ENCODE measurements at places on chromosomes 5 and 9.

DNA sequence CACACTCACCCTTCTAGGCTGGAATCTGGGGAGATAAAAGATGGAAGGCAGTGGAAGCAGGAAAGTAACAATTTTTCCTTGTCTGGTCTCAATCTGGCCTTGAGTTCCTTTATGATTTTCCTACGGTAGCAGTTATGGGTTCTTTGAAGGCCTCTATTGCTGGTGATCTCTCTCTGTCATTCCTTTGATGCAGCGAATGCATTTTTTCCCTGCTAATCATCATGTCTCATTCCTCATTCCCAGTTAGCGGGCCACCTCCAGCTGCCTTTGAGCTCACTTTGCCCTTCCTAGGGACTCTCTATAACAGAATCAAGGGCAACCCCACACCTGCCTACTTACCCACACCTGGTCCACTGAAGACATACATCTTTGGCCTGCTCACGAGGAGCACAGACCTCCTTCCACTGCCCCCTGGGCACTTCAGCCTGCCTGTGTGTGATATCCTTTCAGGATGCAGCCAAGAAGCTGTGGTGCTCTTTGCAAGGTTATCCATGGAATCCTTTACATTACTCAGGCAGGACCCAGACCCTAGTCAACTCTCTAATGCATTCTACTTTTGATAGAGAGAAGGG lies 191.7 kb downstream of the DRD1 start:
- DNase-seq = no peak

- no peak for DNase-seq
Measured at GRCh38 chr9:81069923-81070322, 619.4 kb downstream of the TLE1 start.

DNA sequence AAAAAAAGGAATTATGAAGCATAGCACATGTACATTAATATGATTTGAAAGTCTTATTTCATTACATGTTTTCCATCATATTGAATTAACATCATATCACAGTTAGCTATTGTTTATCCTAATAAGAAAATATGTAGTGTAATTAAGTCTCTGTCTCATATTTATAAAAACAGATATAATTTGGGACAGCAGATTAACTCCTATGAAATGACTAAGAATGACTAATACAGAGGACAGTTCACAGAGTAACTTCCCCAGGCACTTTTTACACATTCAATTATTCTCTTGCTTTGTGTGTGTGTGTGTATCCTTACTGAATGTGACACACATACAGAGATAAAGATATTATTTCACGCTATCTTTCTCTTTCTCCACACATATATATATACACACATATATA lies 2400.9 kb upstream of the C9orf72 start:
- DNase-seq = no peak

- DNase-seq = no peak
Measured at GRCh38 chr9:131217331-131218031, 58.8 kb downstream of the FAM78A start.

DNA sequence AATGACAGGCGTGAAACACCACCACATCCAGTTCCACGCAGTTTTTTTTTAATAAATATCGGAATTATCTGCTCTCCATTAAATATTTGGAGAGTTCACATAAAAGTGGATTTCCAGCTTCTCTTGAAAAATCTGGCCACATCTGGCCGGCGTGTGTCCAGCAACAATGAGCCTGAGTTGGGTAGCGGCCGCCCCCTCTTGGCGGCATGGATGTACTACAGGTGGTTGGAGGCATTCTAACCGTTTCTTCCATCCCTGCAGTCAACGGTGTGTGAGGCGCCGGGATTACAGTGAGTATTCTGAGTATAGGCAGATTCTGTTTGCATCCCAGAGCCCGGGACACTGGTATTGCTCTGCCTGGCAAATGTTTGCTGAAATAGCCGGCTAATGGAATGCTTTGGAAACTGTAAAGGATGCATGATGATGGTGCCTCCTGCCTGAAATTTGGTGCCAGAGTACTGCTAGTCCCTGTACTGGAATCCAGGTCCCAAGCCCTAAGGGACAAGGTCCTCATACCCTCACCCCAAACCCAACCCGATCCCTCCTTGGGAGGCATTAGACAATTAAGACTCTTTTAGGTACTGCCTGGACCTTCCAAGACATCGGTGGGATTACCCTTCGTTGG lies 13.6 kb upstream of the GM2A start:
- peak; percentile 45 for DNase-seq

GRCh38 chr5:135886136-135886535 lies 9.5 kb downstream of the IL9 start:
- no peak for DNase-seq

- no peak for DNase-seq
Measured at GRCh38 chr9:72857624-72857996, 95.2 kb downstream of the ALDH1A1 start.

GRCh38 chr9:101184813-101185278 lies 156.3 kb downstream of the PLPPR1 start:
- DNase-seq = no peak

DNA sequence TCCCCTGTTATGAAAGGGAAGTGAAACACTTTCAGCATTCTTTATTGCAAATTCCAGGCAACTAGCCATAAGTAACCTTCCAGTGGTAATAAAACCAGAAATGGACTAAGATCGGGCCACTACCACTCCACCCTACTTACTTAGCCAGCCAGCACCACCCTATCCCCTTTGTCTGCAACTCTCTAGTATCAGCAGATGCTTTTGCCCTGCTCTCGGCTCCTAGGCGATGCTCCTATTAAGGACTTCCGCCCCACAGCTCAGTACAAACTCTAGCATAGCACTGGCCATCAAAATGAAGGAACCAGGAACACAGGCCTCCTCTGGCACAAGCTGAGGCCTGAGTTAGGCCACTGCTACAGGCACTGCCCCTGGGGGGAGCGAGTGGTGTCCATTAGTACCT lies 81.2 kb downstream of the GLDC start:
- DNase-seq = no peak

DNA sequence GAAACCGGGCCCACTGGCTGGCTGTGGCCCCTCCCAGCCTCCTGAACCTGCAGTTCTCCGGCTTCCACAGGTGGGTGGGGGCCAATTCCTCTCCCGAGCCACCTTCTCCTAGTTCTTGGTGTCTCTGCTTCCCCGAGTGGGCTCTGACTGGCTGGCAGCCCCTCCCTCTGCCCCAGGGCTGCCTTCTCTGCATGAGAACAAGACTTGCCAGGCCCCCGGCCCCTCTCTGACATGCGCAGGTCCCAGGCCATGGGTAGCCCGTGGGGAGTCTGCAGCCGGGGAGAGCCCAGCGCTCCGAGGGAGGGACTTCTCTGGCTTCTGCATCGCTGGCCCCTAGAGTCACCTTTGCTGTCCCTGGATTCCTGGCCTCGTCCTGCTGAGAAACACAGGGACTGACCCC lies 421.7 kb downstream of the IRX2 start:
- no peak for DNase-seq
